ENCODE measurements at places on chromosomes 11 and 22.

DNA sequence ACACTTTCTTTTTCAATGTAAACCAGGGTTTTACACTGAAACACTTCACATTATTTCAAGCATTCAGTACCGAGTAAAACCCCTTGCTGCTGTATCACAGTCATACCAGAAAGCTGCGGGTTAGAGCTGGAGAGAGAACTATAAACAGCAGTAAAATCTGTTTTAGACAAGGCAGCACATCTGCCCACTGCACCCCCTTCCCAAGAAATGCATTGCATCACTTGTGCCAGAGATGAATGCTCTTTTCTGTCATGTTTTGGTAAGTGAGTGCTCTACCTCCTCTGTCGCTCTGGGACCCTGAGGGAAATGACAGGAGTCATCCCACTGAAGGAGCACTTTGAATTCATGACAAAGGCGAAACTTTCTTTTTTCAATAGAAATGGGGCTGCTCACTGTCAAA lies 107.2 kb downstream of the MAML2 start:
- DNase-seq: no peak

GRCh38 chr11:71505781-71506180 lies 21.3 kb upstream of the KRTAP5-7 start:
- no peak for DNase-seq

DNA sequence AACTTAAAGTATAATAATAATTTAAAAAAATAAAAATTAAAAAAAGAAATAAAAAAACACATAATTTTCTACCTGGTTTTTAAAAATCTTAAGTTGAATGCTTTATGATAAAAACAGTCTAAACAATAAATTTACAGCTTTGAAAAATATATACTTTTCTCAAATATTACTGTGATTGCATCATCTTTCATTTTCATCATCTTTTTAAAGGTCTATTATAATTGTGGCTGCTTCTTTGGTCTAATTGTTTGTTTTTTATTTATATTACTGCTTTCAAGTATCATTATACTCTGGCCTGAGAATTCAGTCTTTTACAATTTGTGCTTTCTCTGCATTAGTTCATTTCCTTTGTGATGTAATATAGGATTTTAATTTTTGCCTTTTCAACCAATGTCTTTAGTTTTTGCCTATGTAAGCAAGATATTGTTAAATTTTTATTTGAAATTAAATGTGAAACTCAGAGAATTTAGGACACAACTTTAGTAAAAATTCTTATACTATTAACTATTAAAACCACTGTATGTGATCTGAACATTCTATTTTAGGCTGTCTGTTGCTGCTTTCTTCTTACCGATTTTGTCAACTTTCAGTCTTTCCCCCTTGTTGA lies 7.3 kb downstream of the CYP2R1 start:
- DNase-seq: no peak

- DNase-seq: no peak
Observed at GRCh38 chr22:23117891-23118646, 23.7 kb downstream of the RSPH14 start.

DNA sequence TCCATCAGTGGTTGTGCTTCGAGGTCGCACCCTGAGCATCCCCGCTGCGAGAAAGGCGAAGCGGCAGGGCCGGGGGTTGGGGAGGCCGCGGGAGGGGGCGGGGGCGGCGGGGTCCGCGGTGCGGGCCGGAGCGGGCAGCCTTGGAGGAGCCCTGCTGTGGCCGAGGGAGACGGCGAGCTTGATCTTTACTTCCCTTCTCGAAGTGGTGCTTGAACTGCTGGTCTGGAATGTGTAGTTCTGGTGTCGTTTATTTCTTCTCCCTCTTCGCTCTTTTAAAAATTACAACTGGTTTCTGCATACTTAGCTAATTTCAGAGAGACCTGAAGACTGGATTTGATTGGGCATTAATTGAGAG lies 1.1 kb downstream of the APLP2 start:
- no peak for DNase-seq

- no peak for DNase-seq
Observed at GRCh38 chr22:43736651-43737050, 75.5 kb downstream of the EFCAB6 start.

DNA sequence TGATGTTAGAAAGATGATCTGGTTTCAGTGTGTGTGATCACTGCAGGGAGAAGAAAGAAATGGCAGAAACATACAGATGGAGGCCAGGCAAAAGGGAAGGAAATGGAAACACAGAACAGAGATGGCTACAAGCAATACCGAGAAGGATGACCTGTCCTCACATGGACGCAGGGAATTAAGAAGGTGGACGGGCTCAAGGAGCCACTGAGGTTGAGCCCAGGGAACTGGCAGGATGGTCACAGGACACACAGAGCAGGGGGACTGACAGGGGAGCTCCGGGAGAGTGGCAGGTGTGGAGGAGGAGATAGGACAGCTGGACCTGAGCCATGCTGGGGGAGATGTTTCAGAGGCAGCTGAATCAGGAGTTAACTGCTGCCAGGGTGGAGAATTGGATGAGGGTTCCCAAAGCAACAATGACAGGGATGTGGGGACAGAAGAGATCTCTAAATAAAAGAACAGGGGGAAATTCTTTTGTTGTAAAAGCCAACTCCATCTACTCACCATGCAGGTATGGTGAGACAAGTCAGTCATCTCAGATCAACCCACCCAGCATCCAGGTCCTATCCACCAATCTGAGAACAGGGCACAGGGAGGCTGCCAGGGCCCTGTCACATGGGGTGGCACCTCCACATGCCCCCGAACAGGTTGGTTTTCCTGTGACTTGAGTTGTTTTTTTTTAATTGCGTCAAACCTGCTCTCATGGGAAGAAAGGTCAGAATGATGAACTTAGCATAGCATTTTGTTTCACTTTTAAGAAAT lies 26.3 kb downstream of the KLHL22 start:
- DNase-seq: no peak
